ENCODE measurements at places on chromosomes 2 and 18.
A peak's percentile ranks its signal among the peaks of the same experiment; 100 is the strongest.

DNA sequence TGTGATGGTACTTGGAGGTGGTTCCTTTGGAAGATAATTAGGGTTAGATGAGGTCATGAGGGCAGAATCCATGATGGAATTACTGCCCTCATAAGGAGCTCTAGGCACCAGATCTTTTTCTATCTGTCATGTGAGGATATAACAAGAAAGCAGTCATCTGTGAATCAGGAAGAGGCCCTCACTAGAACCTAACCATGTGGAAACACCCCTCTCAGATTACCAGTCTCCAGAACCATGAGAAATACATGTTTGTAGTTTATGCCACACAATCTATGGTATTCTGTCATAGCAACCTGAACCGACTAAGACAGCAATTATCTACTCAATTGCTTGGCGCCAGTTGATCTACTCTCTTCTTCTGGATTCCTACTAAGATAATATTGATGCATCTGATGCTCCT, 2.4 kb upstream of the SERPINB10 start:
- no peak for DNase-seq

GRCh38 chr18:36769611-36770314, 59.0 kb downstream of the TPGS2 start:
- peak; percentile 24 for DNase-seq

DNA sequence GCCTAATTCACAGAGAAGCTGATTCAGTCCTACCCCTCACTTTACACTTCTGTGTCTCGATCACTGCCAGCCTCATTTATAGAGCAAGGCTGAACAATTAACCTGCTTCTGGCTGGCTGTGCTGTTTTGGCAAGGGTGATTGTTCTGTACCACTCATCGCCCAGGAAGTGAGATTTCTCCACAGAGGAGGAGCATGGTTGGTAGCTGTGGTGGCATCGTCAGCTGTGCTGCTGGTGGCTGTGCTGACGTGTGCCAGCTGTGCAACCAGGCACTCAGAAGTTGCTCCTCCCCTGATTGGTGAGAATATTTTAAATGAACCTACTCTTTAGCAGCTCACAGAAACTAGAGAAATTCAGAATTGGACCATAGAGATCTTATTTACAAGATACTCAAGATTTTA, 158.3 kb downstream of the EML6 start:
- no peak for DNase-seq

DNA sequence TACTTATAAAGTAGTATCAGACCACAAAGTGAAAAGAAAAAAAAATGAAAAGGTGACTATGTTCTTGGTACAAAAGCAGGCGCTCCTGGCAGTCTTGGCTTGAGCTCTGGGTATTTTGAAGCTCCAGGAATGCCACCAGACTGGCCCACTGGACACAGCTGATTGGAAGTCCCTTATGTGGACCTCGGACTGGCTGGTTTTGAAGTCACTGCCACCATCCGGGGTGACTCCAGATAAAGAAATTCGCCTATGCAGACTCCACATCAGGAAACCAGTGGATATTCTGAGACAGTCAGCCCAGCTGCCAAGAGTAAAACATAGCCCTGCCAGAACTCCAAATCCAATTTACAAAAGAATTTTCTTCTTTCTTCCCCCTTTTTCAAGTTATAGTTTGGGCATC, 28.0 kb downstream of the ACKR3 start:
- no peak for DNase-seq

DNA sequence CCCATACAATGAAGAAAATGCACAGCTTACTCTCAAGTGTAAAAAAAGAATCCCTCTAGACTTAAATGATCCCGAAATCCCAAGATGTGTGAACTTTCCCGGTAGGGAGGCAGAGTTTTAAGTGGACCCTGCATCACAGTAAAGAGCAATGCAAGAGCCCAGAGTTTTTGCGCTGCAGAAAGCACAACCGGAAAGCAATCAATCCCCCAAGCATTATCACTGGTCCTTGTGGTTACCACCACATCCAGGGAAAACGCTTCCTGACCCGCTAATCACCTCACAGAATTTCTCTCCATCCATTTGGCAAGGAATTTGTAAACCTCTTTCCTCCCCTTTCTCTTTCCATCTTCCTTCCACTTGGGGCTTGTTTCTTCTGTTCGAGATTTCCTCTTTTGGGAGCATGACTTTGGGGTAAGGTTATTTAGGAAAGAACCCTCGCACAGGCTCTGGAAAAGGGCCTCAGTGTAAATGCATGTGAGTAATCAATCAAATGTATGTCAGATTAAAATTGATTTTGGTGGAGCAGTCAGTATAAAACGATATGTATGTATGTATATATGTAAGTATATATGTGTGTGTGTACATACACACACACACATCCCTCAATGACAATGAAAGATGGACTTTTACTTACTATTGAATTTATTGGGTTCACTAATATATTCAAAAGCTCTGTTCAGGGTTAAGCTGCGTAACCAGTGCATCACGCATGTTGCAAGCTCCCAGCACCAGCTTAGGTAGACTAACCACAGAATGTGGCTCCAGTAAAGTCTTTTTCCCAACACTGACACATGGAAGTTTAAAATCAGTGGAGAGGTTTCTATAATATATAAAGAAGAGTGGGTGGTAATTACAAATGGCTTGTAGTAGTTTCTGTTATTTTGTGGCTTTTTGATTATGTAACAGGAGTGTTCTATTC, 1.6 kb downstream of the PLCL1 start:
- peak; percentile 50 for DNase-seq

GRCh38 chr18:8045160-8045883, 478.2 kb downstream of the PTPRM start:
- DNase-seq, result no peak

- no peak for DNase-seq
These were observed 158.6 kb upstream of the LTBP1 start for GRCh38 chr2:32788114-32788513.

DNA sequence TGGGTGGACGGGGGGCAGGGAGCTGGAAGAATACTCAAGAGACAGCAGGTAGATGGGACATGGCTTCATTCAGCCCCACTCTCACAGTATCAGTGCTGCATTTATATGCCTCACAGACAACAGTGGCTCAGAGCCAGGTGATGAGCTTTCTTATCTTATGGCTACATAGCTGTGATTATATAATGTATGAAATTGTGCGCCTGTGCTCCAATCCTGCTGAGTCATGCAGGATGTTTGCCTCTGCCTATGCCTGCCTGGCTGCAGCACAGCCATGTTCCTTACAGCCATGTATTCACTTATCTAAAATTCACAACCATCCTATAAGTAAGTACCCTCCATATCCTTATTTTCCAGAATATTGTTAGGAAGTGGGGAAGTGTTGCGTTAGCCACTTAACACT, 37.7 kb upstream of the RNF103 start:
- no peak for DNase-seq

GRCh38 chr2:68800027-68800401, 65.4 kb downstream of the ARHGAP25 start:
- DNase-seq, result no peak

GRCh38 chr2:26725521-26725820, 32.9 kb downstream of the KCNK3 start:
- no peak for DNase-seq

- DNase-seq, result no peak
These were observed 324.5 kb upstream of the THUMPD2 start for GRCh38 chr2:40103590-40103989.

DNA sequence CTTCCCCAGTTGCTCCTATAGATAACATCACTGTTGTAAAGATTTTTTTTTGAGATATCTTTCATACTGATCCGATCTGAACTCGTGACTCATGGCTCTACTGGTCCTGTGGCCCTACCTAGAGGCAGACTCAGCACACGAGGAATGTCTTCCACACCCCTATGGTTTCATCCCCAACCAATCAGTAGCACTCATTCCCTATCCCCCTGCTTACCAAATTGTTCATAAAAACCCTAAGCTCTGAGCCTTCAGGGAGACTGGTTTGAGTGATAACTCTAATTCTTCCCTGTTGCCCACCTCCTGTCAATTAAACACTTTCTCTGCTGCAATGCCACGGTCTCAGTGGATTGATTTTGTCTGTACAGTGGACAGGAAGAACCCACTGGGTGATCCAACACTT, 4.2 kb upstream of the SAP130 start:
- DNase-seq, result no peak

GRCh38 chr2:7427293-7428060, 510.3 kb downstream of the RNF144A start:
- peak; percentile 57 for DNase-seq

GRCh38 chr18:58046093-58046793, 2.2 kb downstream of the NEDD4L start:
- DNase-seq, result peak; percentile 13

GRCh38 chr18:48917579-48918517, 32.9 kb downstream of the SMAD7 start:
- DNase-seq, result no peak

- DNase-seq, result no peak
These were observed 676.3 kb downstream of the IRS1 start for GRCh38 chr2:226123300-226123699.

DNA sequence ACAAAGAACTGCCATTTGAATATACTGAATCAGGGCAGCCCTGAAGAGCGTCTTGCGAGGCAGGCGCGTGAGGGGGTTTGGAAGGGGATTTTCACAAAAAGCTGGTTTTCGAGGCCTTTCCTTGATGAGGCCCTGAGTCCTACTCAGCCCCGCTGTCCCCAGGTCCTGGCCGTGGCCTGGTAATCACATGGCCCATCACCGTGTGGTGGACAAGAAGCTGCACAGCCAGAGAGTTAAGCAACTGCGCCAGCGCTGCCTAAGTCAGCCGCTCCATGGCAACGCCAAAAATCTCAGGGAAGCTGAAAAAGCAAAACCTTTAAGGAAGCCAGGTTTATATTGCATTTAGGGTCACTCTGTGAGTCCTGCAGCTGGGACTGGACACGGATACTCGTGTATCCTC, 341.2 kb upstream of the MYT1L start:
- DNase-seq, result no peak

Measured in AML-193 (cell line).